CD4-positive, alpha-beta T cell treated with Interleukin-6 at 100 ng/mL for 8 hours (primary cell): ENCODE measurements at places on chromosomes 1 and 21.

DNA sequence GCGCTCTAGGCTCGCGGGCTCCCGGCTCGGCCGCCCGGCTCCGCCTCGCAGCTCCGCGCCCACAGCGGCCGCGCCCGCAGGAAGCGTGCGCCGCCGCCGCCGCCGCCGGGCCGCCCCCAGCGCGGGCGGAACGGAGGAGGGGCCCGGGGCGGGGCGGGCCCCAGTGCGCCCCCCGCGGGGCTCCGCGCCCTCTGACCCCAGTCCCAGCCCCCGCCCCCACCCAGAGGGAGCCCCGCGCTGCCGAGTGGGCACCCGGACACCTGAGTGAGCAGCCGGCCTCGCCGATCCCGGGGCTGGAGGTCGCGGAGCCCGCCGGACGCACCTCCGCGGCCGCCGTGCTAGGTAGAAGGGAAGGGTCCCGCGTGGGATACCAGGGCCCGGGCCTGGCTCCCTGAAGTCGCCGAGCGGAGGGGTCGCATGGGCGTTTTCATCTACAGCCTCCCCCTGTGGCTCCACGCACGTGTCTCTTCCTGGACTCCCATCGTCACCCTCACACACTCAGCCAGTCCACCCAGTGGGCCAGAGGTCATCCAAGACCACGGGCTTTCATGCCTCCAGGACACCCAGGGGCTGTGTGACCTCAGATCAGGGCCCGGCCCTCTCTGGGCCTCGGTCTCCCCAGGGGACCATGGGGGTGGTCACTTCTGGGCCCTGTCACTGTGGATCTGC, at the start of gene SDC3:
TSS of gene SDC3 (minus strand) at position 63 of the 669 bp plus-strand sequence. CDS start 172 bp downstream, outside the sequence.
- DNase-seq = no peak

DNA sequence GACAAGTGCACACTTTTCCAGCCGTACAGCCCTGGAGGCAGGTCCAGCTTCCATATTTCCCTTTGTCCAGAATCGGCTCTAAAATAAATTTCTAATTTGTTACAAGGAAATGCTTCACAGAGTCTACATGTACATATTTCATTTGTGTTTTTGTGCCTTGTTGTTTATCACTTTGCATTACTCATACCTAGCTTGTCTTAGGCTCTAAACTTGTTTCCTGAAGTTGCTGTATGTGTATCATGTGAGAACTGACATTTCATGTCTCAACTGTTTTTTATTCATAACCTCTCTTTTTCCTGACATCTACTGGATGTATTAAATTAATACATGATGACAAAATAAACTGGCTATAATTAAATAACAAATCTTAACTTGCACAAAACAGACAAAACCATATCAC, 7.5 kb downstream of the CYYR1 start:
- no peak for DNase-seq

GRCh38 chr1:53549287-53549686, 90.1 kb downstream of the DMRTB1 start:
- DNase-seq = no peak

GRCh38 chr1:8754993-8755392, 62.4 kb downstream of the RERE start:
- DNase-seq = no peak

- no peak for DNase-seq
Observed at GRCh38 chr21:36415375-36415774, 30.2 kb downstream of the CHAF1B start.

- DNase-seq = no peak
Observed at GRCh38 chr21:28810826-28811524, 181.7 kb downstream of the LTN1 start.

- no peak for DNase-seq
Observed at GRCh38 chr1:193762236-193762635, 575.8 kb upstream of the B3GALT2 start.

DNA sequence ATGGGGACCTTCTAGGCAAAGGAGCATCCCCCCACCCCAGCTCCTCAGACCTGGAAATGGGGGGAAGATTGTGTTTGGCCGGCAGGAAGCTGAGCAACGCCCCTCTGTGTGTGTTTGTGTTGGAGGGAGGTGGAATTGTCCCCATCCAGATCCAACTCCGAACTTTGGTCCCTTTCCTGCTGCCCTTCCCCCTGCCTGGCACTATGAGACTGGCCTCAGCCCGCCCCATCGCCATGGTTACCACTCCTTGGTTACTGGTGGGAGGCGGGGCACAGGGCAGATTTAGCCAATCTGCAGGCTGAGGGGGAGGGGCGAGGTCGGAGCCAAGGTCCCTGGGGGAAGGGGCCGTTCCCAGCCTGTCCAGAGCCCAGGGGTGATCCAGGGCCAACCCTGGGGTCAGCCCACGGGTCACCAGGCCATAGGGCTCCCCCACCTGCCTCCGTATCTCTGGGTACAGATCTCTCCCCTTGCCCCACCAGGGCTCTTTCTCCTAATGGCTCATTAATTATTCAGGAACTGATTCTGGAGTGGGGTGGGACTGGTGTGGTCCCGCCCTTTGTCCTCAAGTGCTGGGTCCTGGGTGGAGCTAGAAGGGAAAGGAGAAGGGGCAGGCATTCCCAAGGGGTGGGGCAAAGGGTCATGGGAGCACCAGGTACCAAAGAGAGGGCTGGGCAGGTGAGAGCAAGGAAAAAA, 15.2 kb downstream of the PTPRF start:
- DNase-seq = no peak

- DNase-seq = no peak
Observed at GRCh38 chr1:58932859-58933598, 149.2 kb upstream of the JUN start.

GRCh38 chr1:52633291-52633754, 355 bp downstream of the SHISAL2A start:
- DNase-seq = peak; percentile 24
